ENCODE measurements at places on chromosomes 6 and 20. TPM values are rescaled to one million over a fixed set of nuclear protein-coding genes. Genes with fewer than 3 reads are reported as not detected.

The CMTR1 gene
- total RNA-seq, result 44.5 TPM

The TRDN gene
- total RNA-seq, result 0.44 TPM

The SCUBE3 gene
- 10.0 TPM for total RNA-seq

The BANF2 gene
- not detected for total RNA-seq

The PROKR2 gene
- total RNA-seq, result not detected

The GHRH gene
- not detected for total RNA-seq

The IGF2R gene
- total RNA-seq, result 87.3 TPM

The BTN1A1 gene
- not detected for total RNA-seq

The EDN3 gene
- total RNA-seq, result 0.16 TPM

The OVOL2 gene
- 16.2 TPM for total RNA-seq

The ELOVL4 gene
- total RNA-seq, result 1.4 TPM

The MYLK2 gene
- not detected for total RNA-seq

The ZC2HC1B gene
- not detected for total RNA-seq

The MAP7 gene
- total RNA-seq, result 37.0 TPM

The TAGAP gene
- 4.9 TPM for total RNA-seq

The MMP24OS gene
- total RNA-seq, result 103 TPM

The CBFA2T2 gene
- total RNA-seq, result 20.7 TPM

The ADGRB3 gene
- 6.7 TPM for total RNA-seq

The SALL4 gene
- 2.3 TPM for total RNA-seq

The RAET1L gene
- total RNA-seq, result not detected

The PPDPF gene
- total RNA-seq, result 507 TPM

The KIAA0408 gene
- 12.8 TPM for total RNA-seq

The RIPPLY2 gene
- 0.86 TPM for total RNA-seq

The ARG1 gene
- not detected for total RNA-seq

The ILRUN gene
- 61.3 TPM for total RNA-seq

The CENPB gene
- total RNA-seq, result 84.1 TPM

The RFX6 gene
- not detected for total RNA-seq

The YWHAB gene
- total RNA-seq, result 314 TPM

The PRR18 gene
- total RNA-seq, result 0.23 TPM

The HEY2 gene
- 2.0 TPM for total RNA-seq

The RNF217 gene
- total RNA-seq, result 26.5 TPM

The THBD gene
- total RNA-seq, result 35.4 TPM

The SNAP91 gene
- 0.83 TPM for total RNA-seq

The LHFPL5 gene
- total RNA-seq, result not detected

The DPM1 gene
- 41.8 TPM for total RNA-seq

The RAMACL gene
- total RNA-seq, result 7.8 TPM

The SLC26A8 gene
- total RNA-seq, result 0.18 TPM

The APCDD1L gene
- 2.3 TPM for total RNA-seq

The ALDH8A1 gene
- total RNA-seq, result 1.3 TPM

The CDH22 gene
- total RNA-seq, result 0.23 TPM

The LY6G6F gene
- not detected for total RNA-seq

The OLIG3 gene
- total RNA-seq, result not detected

The SPTLC3 gene
- 26.4 TPM for total RNA-seq

The MATN4 gene
- total RNA-seq, result not detected

The HAO1 gene
- not detected for total RNA-seq

The CRYBG1 gene
- total RNA-seq, result 107 TPM

The GFRAL gene
- total RNA-seq, result not detected

The ANKRD66 gene
- not detected for total RNA-seq

The WFDC5 gene
- 0.78 TPM for total RNA-seq

The PAK5 gene
- total RNA-seq, result 0.13 TPM

The SYNE1 gene
- 197 TPM for total RNA-seq
